ENCODE measurements at places on chromosomes 3 and 15.

GRCh38 chr3:70065696-70066253 is 66.2 kb downstream of the SAMMSON start:
- DNase-seq, result no peak

GRCh38 chr3:9951126-9951525 is 1.1 kb downstream of the PRRT3 start:
- DNase-seq, result no peak

- no peak for DNase-seq
Measured at GRCh38 chr3:117657278-117657677, 947.7 kb downstream of the TUSC7 start.

DNA sequence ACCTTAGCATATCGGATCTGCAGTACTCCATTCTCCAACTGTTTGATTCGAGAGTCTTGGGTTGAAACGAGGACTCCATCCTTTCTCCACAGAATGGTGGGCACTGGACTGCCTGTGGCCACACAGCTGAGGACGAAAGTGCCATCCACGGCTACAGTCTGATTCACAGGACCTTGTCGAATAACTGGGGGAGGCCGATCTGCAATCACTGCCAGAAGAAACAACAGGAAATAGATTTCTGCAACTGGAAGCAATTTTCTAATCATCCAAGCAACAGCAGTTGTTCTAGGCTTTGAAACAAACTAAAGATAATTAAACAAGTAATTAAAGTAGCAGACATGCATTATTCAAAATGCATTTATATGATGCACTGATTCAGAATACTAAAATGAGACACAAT is 1097.7 kb downstream of the ROBO1 start:
- no peak for DNase-seq

Measured in AG20443 (cell line).